Ammon's horn (tissue), 1 donor: ENCODE measurements at places on chromosomes 12 and 14.

DNA sequence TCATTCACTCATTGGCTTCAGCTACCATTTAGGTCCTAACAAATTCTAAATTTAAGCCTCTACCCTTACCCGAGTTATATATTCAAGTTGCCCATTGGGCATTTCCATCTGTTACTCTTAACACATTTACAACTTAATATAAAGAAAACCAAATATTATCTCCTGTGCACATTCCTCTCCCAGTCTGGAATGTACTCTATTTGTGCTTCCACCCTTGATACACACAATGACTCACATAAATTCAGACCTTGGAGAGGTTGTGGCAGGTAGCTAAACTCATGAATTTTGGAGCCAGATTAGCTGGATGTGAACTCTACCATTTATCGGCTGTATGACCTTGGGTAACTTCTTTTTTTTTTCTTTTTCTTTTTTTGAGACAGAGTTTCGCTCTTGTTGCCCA is 51.1 kb downstream of the BRMS1L start:
- no peak for DNase-seq

DNA sequence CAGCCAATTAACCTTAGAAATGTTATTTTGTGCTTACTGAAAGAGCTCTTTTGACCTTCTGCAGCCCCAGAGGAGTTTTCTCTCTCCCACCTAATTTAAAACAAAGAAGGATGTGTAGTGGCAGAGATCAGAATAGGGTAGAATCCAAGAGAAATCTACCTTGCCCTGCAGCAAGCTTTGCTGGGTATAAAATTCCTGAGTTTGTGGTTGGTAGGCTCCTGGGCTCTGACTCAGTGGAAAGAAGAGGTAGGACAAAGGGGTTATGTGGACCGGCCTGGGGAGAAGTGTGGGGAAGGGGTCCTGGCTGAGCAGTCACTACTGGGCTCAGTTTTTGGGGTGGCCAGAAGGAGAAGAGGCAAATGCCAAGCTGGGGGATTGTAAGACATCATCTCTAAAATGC is 46.8 kb downstream of the IRF2BPL start:
- no peak for DNase-seq

GRCh38 chr14:53902307-53902706 is 54.3 kb downstream of the BMP4 start:
- DNase-seq: no peak

GRCh38 chr14:91061056-91061887 is 831 bp upstream of the RPS6KA5 start:
- DNase-seq: no peak

DNA sequence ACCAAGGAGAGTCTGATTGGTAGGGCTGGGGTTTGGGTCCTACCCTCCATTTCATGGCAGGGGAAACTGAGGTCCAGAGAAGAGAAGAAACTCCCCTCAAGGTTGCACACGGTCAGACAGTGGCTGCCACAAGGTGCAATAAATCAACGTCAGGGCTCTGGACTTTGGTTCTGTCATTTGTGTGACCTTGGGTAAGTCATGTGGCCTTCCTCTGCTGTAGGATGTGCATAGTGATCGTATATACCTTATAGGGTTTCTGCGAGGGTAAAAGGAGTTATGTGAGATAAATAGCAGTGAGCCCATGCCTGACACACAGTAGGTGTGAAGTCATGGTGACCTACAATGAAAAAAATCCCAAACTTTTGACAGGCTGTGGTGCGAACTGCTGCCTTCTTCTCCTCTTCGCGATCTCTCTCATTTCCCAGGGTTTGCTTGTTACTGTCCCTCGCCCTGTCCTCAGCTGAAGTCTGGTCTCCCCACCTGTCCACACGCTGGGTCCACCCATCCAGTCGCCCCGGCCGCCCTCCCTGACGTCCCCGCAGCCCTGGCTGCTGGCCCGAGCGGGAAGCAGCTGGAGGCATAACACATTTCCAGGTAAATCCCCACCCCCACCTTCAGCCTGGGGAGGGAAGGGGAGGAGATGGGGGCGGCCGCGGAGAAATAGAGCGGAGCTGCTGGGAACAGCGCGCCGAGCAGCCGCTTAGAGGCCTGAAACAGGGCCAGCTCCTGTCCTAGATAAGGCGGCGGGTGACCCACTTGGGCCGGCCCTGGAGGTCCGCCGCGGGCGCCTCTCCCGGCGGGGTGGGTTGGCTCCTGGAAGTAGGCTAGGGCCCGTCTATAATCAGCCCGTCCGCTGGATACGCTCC is 1.8 kb upstream of the FAM222A start:
- no peak for DNase-seq

- no peak for DNase-seq
Observed at GRCh38 chr14:88276923-88277596, 46.0 kb downstream of the KCNK10 start.

DNA sequence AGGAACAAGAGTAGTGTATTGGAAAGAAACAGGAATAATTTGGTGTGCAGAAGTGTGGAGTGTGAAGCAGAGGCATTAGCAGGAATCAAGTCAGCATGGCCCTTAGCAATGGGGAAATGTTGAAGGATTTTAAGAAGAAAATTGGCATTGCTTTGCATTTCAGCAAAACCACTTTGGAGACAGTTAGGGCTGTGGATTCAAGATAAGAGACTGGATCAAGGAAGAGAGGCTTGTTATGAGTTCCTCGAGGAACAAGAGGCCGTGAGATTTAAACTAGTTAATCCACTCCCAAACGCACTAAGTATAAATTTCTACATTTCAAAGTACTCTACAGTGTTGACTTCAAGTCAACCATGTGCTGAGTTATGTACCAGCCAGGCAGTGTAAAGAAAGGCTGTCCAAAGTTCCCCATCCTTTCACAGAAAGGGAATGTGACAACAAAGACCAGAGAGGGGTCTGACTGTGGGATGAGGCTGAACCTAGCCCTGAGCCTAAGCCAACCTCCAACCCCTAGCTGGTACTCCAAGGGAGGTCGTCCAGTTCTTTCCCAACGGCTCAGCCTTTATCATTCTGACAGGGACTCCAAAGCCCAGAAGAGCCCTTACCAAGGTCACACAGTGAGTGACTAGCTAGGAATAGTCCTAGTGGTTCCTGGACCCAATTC is 91.2 kb upstream of the BMP4 start:
- no peak for DNase-seq

DNA sequence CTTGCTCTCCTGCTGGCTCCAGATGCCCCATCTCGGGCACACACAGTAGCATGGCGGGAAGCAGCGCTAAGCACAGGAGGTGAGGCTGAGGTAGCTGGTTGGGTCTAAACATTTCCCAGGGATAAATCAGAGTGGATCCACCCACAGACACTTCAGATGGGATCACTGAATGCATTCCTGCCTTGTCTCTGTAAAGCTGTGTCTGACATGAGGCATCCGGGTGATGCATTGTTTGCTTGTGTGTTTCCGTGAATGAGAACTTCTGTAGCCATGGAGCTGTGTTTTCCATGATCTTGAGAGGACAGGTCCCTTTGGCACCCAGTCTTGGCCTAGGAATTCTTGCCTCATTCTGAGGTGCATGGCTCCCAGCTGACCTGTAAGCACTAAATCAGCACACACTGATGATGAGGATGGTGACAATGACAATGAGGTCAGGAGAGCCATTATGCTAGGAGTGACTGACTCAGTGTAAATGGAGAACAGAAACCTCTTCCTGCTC is 6.7 kb upstream of the KRT75 start:
- no peak for DNase-seq

DNA sequence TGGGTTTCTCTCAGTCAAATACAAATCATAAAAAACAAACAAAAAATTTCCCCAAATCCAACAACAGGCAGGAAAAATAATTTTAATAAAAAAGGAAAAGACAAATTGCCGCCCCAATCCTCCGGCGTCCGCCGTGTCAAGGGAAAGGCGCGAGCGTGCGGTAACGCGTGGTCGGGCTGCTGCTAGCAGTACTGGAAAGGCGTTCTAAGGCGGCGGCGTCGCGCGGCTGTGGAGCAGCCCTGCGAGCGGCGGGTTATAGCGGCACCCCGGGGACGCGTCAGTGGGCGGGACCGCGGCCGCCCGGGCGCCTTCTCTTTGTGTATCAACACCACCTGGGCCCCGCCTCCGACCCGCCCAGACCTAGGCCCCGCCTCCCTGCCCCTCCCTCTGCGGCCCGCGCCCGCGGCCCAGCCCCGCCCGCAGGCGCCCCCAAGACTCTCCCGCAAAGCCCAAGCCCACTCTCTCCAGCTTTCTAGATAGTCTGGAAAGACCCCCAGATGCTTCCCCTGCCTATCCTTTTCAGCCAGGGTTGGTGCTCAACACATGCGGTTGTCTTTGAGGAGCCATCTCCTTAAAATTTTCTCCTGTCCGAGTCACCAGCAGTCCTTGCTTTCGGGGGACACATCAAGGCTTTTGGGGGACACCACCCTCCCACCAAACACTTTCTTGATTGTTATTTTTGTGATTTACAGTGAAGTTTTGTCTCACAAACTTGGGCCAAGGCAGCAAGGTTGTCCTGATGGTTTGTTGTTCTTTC is at the start of gene SLC38A2:
TSS of gene SLC38A2 (minus strand) at position 230 of the 757 bp plus-strand sequence. CDS start 1,480 bp downstream, outside the sequence.
- peak; percentile 97 for DNase-seq

- no peak for DNase-seq
Observed at GRCh38 chr14:69288956-69289705, 29.2 kb downstream of the GALNT16 start.

- DNase-seq: no peak
Observed at GRCh38 chr14:96285667-96286066, 29.7 kb downstream of the BDKRB1 start.

DNA sequence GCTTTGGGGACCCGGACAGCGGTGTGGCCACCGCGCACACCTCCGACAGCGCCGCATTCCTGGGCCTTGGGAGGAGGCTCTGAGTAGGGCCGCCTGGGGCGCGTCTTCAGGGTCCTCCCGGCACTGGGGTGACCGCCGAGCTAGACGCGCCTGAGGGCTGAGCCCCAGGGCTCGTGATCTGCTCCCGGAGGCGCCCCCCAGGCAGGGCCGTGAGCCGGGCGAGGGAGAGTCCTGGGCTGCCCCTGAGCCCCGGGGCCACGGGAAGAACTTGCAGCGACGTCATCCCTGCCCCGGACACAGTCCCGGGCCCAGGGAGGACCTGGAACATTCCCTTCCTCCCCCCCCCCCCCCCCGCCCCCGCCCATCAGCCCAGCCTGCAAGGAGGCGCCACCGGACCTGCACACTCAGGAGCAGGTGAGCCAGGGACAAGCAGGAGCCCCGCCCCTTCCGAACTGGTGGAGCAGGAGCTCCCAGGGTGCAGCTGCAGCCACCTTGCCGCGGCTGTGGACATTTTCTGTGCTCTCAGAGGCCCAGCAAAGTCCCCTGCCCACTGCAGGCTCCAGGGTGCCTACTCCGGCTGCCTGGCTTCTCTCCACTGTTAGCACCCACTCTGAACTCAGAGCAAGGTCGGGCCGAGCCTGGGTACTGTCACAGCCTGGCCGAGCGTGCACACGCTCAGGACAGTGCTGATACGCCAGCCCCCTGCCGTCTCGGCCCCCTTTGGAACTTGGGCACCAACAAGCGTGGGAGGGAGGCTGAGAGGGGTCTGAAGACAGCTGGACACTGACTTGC is 50.7 kb downstream of the A2M start:
- peak; percentile 52 for DNase-seq

DNA sequence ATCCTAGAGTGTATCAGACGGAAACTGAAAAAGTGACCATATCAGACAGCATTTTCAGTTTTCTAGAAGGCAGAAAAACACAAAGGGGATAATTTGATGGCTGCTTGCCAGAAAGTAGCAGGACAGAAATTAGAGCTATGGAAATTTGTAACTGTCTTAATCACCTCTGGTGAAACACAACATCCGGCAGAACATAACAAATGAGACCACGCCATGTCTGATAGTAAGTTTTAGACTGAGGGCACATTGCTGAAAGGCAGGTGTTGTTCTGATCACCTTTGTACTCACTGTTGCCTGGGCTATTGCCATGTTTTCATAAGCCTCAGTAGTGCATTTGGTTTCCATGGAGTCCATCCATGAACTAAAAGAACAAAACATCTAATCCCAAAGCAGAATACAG is 290.3 kb downstream of the PAWR start:
- no peak for DNase-seq

GRCh38 chr14:66111891-66112290 is 374.3 kb upstream of the CCDC196 start:
- no peak for DNase-seq

DNA sequence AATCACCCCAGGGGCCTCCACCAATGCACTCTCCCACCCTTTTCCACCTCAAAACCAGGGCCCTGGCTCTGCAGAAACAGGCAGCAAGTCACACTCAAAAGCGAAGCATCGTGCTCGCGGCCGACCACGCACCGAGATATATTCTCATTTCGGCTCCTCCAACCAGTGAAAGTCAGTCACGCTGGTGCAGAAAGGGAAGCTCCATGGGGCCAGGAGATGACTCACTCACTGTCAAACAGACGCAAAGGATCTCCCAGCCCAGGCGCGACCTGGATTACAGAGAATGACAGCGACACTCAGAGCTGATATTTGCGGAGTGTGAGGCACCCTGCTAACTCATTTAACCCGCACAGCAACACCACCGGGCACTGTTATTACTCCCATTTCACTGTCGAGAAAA is 173.6 kb downstream of the CALM1 start:
- no peak for DNase-seq

- DNase-seq: no peak
Observed at GRCh38 chr14:84167026-84167425, 1362.9 kb upstream of the FLRT2 start.

DNA sequence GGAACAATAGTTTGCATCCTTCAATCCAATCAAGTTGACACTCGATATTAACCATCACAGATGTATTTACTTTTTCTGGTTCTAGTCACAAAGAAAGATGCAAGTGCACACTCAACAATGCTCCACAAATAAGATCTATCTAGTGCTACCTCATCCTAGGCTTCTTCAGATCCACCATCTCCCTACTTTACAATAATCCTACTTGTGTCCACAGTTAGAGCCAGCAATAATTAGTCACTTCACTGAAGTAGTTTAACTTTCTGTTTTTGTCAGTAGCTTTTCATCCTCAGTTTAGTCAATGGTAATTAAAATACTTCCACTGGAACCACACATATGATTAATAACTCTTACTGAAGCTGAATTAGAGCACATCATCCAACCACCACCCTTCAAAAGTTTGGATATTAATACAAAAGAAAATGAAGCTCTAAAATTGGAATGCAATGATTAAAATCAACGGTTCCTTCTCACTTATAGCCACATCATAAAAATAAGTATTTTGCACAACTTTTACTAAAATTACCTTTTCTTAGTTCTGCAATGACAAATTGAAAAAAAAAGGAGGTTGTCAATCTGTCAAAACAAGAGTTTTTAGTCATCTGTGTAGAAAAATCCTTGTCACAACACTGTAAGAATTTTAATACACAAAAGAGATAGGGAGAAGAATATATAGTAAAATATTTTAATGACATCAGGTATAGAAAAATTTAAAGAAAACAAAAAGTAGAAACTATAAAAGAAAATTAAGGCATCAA is 28.2 kb upstream of the SNRPF start:
- DNase-seq: no peak

- DNase-seq: no peak
Observed at GRCh38 chr14:103199124-103199523, 75.9 kb downstream of the TNFAIP2 start.

- peak; percentile 34 for DNase-seq
Observed at GRCh38 chr14:61326847-61327246, 5.5 kb downstream of the PRKCH start.

DNA sequence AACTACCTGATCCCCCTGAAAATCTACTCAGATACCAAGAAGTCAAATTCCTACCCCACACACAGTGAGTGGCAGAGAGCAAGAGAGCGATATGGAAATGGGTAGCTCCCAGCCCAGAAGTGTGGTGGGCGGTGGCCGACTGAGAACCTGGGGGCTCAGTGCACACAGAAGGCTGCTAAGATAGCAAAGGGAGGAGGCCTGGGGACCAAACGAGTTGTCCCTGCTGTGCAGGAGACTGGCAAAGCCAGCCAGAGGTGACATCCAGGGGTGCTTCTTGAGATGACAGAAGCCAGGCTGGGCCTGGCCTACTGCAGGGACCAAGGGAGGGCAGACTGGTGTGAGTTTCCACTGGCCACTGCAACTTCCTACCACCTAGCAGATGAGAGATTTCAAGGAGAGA is 52.9 kb downstream of the VWF start:
- DNase-seq: no peak
